Sciatic nerve (tissue), 2 donors: ENCODE measurements at places on chromosomes 4 and X. TPM values are rescaled to one million over a fixed set of nuclear protein-coding genes. Genes with fewer than 3 reads are reported as not detected.

DNA sequence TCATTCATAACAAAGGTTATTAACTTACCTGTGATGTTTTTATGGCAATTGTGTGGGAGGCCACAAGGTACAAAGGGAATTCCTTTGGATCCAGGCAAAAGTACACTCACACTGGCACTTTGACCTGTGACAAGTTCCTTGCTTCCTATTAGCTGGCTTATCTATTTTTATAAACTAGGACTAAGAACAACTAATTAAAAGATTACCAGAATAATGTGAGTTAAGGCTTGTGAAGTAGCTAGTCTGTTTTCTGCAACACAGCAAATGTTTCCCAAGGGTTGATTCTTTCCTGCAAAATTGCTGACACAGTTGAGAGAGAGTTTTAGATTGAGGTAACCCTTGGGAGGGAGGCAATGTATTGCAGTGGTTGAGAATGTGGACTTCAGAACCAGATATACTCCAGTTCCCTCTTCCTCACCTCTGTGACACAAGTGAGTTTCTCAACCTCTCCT lies 107.9 kb downstream of the CPEB2 start:
- no peak for DNase-seq

Gene ASIC5
- total RNA-seq: not detected

GRCh38 chr4:89338206-89338605 lies 30.6 kb upstream of the GPRIN3 start:
- DNase-seq: no peak

- no peak for DNase-seq
These were observed 114.7 kb downstream of the DCLK2 start for GRCh38 chr4:150192986-150193385.

GRCh38 chr4:62627141-62627540 lies 1427.0 kb downstream of the ADGRL3 start:
- no peak for DNase-seq

- DNase-seq: no peak
These were observed 95.6 kb downstream of the ADAMTS3 start for GRCh38 chr4:72473434-72473900.

Gene ELMOD2
- 35.8 TPM for total RNA-seq

Gene POU3F4
- not detected for total RNA-seq

DNA sequence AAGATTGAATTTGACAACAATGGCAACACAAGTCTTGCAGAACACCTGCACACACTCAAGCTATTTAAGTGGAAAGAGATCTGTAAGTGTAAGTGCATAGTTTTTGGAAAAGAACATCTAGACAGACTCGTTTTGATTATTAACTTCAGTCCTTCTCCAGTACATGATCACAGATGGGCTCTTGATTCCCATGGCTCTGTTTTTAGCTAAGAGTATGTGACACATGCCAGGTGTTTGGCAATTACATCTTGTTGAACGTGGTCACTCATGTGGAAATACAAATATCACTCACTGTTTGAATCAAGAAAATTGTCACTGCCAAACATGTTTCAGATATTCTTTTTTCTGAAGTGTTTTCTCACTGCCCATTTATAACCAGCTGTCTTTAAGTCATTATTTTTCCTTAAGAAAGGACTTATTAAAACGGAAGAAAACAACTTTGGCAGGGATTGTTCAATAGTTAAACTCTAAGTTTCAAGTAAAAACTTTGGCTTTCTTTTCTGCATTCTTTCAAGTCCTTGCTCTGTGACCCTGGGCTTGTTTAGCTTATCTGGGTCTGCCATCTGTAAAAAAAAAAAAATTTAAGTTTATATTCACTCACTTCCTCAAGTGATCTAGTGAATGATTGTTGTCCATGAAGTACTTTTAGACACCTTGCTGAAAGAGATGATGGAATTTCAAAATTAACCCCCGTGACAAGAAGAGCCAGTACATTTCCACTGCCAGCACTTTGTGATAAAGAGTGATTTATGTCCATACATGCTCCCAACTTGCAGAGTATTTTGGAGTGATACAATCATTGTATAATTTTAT lies 125.4 kb downstream of the ATXN3L start:
- DNase-seq: no peak

DNA sequence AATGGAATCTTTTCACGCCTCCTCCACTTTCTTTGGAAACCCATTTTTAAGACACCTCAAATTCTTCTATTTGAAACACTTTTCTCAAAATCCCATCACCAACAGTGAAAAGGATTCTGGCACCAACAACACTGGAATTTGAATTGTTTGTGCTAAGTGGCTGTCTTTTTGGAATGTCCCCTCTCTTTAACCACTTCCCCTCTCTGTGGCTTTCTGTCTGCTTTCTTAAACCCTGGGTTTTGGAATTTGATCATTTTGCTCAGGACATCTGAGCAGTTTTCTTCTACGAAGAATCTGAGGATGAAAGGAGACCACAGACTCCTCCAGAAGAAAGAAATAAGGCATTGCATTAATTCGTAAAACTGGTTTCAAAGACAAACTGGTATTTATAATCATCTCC lies 89.0 kb downstream of the MXRA5 start:
- DNase-seq: no peak

Gene CLGN
- total RNA-seq: 2.1 TPM

DNA sequence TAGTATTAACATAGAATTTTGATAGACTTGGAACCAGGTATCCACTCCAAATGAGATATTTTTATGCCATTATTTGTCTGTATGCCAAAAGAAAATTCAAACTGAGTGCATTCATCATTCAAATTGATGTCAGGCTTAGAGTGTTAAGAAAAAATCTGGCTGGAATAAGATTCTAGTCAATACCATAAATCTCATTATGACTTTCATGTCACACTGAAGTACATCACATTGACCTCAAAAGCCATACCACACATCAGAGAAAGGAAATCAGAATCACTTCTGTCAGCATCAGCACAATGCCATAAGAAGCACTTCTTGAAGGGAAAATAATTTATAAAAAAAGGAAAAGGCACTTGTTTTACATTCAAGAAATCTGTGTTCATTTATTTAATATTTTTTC lies 119.0 kb upstream of the BMP3 start:
- no peak for DNase-seq

GRCh38 chr4:138680256-138680655 lies 335.3 kb upstream of the NOCT start:
- DNase-seq: no peak
